Islet precursor cell (in vitro differentiated cells): ENCODE measurements at places on chromosomes 6 and 20.

DNA sequence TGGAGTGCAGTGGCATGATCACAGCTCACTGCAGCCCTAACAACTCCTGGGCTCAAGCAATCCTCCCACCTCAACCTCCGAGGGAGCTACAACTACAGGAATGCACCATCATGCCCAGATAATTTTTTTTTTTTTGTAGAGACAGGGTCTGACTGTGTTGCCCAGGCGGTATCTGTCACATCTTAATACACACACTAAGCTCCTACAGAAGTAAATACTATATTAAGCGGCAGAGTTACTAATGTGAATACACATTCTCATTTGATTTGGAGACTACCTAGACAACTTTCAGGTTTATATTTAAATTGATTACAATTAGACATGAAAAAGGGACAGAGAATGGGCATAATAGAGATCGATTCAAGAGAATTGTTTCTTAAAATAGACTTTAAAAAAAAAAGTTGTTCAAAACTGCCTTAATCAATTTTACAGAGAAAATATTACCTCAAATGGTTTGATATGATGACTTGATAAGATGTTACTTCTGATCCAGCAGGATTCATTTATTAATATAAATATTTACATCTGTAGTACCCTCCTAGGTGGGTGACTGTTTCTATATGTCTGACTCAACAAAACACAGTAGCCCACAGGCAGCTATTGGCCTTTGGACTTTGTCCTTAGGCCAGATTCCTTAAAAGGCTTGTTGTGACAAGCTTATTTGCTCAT, 7.1 kb upstream of the LOC128125822 start:
- DNase-seq: no peak

- no peak for DNase-seq
Observed at GRCh38 chr6:89492025-89492640, 59.2 kb downstream of the ANKRD6 start.

GRCh38 chr6:137869549-137870307, 2.7 kb downstream of the TNFAIP3 start:
- DNase-seq: no peak

GRCh38 chr6:16800942-16801341, 39.7 kb upstream of the ATXN1 start:
- DNase-seq: no peak

GRCh38 chr6:160388922-160389321, 40.7 kb downstream of the SLC22A3 start:
- DNase-seq: no peak

- no peak for DNase-seq
Observed at GRCh38 chr20:15162079-15162647, 824.8 kb upstream of the FLRT3 start.

DNA sequence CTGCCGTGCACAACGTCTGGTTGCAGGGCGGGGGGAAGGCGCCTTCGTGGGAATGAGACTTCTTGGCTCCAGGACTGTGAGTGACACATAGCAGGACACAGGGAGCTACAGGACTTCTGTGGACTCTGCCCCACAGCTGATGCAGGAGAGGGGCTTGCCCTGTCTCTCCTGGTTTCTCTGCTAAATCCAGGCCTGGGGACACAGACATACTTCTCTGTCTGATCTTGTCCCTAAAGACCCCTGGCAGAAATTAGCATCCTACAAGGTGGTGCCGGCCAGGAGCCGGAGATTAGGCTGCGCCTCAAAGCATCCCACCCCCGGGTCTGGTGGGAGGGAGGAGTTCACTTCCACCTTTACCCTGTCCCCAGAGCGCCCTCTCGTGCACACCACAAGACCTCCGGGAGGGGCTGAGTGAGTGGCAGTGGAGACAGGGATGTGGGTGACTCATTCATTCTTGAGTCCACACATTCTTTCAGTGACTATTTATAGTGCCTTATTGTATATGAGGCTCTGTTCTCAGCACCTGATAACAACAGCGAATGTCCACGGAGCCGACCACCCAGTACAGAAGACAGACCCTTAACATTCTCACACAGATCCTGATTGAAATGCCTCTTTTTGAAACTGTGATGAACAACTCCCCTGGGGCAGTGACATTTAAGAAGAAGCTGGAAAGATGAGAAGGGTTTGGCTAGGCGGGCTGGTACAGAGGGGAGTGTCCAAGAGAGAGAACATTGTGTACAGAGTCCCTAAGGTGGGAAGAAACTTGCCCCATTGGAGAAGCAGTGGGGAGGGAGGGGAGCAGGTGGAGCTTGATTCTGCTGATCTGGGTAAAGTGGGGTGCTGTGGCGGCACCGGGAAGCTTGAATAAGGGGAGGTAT, 39.0 kb downstream of the GMPR start:
- DNase-seq: peak; percentile 99

DNA sequence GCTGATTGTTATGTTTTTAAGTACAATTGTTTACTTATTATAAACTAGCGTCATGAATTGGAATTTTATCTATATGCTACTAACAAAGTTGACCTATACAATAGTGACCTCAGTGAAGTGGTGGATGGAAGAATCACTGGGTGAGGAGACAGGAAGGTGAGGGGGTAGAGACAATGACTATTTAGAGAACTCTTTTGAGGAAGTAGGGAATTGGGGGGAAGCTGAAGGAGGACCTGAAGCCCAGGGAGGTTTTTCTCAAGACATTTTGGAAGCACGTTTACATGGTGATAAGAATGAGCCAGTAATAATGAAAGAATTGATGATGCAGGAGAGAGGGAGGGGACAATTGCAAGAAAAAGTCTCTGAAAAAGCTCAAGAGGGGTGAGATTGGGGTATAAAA, 96.4 kb downstream of the RPS12 start:
- DNase-seq: no peak

DNA sequence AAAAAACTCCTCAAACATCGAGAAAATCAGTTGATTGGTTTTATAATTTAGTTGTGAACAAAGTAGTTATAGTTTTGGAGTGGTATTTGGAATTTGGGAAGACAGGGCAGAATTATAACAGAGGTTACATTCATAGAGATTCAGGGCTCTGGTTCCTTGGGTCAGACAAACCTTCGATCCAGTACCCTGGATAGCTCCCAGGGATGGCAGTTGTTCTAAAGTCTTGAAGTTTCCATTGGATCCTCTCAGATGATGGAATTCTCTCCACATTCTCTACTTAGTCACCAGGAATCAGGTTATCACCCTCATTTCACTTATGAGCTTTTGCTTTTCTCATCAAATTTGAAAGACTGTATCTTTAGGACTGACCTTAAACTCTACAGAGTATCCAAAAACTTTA, 285.1 kb downstream of the CENPW start:
- peak; percentile 63 for DNase-seq

DNA sequence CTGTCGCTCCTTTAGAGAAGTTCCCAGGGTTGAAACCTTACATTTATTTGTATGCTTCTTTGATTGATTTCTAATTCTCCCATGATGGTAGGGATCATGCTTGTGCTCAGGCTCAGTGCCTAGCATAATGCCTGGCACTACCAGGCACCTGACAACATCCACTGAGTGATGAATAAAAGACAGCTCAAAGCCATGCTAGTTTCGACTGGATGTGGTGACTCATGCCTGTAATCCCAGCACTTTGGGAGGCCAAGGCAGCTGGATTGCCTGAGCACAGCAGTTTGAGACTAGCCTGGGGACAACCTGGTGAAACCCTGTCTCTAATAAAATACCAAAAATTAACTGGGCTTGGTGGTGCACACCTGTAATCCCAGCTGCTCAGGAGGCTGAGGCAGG, 11.6 kb upstream of the CD164 start:
- peak; percentile 62 for DNase-seq

DNA sequence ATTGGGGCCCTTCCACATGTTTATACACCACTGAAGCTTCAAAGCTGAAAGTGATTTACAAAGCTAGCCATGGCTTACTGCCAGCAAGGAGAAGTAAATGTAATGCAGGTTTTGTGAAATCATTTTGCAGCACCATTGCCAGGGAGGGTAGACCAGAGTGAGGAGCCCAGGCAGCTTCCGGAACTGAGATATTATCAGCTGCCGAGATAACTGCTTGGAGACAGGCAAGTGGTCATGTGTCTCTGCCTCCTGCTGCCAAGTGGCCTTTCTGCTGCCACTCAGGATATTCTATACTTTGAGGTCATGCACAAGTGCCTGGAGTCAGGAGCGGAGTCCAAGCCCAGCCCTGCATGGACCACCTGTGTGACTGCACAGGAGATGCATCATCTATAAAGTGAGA, 160.2 kb downstream of the SYNDIG1 start:
- DNase-seq: peak; percentile 26

DNA sequence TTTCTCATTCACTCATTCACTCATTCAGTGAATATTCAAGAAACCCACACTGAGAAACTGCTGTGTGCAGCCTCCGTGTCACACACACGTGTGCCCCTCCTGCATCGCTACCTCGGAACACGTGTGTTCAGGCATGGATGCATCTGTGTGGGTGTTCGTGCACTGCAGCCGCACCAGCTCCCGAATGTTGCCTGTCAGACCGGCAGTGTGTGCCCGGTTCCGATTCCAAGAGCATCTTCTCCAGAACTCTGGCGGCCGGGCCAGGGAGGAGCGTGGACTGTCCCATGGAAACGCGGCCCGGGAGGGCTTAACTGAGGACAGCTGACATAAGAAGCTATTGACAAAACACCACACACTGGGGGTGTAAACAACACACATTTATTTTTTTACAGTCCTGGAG, 216.0 kb downstream of the DLL1 start:
- peak; percentile 39 for DNase-seq

DNA sequence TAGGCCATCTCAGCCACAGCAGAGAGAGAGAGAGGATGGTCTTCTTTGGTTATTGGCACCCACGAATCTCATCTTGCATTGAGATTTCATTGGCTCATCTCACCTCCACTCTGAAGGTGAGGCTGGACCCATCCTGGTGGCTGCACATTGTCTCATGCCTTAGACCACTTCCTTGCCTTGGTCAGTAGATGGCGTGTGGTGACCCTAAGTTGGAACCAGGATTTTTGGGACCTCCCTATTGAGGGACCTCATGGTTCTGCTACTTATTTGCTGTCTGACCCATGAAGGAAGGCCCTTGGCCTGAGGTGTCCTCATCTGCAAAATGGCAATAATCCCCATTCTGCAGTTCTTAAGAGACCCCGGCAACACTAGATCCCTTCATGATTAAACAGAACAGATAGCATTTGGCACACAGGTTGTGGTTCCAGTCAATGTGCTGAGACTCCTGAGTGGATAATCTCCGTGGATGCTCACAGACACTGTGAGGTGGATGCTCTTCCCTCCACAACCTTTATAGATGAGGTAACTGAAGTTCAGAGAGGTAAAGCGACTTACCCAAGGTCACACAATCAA, 21.5 kb upstream of the AAR2 start:
- no peak for DNase-seq

- peak; percentile 100 for DNase-seq
Observed at GRCh38 chr20:34875642-34876405, 588 bp upstream of the ACSS2 start.

- no peak for DNase-seq
Observed at GRCh38 chr6:43013097-43013842, 476 bp downstream of the MEA1 start.

DNA sequence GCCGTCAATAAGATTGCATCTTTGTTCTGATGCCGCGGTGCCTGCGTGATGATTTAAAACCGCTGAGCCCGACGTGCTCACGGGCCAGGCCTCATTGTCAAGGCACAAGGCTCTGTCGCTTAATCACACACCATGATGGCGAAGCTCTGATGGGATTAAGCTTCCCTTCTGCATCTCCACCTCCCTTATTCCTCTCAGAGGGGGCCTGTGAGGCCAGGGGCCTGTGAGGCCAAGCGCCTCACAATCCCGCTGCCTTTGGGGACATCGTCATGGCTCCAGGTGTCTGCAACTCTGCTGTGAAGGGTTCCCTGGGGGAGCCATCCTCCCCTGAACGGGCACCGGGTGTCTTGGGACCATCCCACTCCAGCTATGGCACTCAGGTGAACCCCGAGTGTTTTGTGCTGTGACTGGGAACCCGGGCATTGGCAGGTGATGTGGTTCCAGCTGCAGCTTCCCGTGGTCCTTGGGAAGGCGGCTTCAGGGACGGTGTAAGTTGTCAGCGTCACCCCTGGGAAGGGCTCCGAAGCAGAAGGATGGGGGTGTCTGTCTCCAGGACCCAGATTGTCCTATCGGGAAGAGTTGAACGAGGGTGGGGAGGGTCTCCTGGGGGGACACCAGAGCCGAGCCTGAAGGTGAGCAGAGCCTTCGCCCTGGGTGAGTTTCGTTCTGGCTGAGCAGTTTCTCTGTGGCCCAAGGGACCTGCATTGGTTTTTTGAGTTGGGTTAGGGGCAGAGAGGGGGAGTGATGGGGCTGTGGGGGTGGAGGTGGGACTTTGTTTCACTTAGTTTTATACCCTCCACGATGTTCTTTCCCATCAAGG, 18.0 kb upstream of the BHLHE23 start:
- no peak for DNase-seq

GRCh38 chr6:30781395-30781742, 37.0 kb upstream of the IER3 start:
- DNase-seq: no peak

DNA sequence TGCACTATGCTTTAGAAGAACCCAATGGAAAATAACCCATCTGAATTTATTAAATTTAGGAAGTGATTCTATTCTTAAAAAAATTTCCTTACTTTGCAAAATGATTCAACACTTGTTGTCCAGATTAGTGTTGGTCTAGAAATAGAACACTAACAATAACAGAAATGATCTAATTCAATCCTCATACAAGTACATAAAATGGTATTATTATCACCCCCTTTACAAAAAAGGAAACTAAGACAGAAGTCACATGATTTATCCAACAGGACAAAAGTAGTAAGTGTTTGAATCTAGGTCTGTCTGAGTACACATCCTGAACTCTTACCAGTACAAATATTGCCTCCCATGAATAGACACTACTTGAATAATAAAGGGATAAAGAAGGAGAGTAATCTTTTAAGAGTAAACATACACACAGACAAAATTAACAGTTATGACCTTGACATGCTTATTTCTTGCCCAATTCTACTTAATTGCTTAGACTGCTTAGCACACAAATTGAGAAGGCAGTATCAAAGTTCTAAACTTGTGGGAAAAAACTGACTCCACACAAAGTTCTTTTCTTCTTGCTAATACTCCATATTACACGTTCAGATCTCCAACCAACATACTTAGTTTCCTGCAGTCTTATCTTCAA, 195.4 kb upstream of the RUNX2 start:
- DNase-seq: no peak
